ENCODE measurements at places on chromosomes 6 and 20. TPM values are rescaled to one million over a fixed set of nuclear protein-coding genes. Genes with fewer than 3 reads are reported as not detected.

The ACTL10 gene
- total RNA-seq = 0.54 TPM

The TFAP2C gene
- total RNA-seq = 3.6 TPM

The RWDD2A gene
- 2.5 TPM for total RNA-seq

The GFOD1 gene
- 13.3 TPM for total RNA-seq

The TXLNB gene
- total RNA-seq = 2.5 TPM
